Activated CD8-positive, alpha-beta memory T cell treated with anti-CD3 and anti-CD28 coated beads, Interleukin-2, amount 50 U/mL, for 48 hours (primary cell): ENCODE measurements at places on chromosomes 2 and 18.

- no peak for DNase-seq
These were observed at the start of gene MLPH for GRCh38 chr2:237486819-237487448. Gene MLPH (plus strand): TSS chr2:237487251. CDS start chr2:237493427, 6,176 bp downstream.

- DNase-seq, result no peak
These were observed 15.8 kb downstream of the CROCC2 start for GRCh38 chr2:240921995-240922244.

GRCh38 chr18:3603421-3604234 lies 153.7 kb downstream of the TGIF1 start:
- DNase-seq, result no peak

GRCh38 chr18:59263661-59264060 lies 9.6 kb downstream of the RAX start:
- DNase-seq, result no peak

DNA sequence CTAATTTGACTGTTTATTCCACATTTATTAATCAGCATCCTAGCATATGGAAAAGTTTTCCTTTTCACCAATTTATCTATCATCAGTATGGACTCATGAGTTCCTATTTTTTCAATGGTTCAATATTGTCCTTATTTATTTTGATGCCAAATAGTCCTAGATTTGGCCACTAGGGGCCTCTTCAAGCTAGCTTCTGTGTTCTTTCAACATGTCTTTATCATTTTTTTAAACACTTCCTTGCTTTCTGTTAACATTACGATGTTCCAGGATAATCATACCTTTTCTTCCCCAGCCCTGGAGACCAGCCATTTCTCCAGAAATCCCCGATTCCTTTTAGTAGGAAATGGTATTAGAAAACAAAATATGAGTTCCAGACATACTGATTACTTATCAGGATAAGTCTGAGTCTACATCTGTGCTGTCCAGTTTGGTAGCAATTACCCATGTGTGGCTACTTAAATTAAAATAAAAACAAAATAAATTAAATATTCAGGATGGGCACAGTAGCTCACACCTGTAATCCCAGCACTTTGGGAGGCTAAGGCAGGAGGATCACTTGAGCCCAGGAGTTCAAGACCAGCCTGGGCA lies 70.6 kb downstream of the RPE start:
- no peak for DNase-seq

GRCh38 chr2:144582651-144583380 lies 62.9 kb upstream of the ZEB2 start:
- DNase-seq, result no peak

DNA sequence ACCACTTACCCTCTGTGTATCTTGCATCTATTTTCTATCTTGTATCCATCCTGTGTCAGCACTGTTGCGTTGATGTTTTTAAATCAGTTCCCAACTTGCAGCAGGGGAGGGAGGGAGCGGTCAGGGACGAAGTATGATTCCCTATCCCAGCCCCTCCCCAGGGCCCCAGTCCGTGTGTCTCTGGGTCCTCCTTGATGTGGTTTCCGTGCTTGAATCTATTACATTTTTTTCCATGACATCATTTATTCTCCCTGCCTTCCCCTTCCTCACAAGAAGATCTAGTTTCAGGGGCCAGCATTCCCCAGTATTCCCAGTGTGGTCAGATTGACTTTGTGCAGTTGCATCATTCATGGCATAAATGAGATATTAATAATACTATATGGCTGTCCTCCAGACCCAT lies 479.3 kb downstream of the PTPRM start:
- DNase-seq, result no peak

DNA sequence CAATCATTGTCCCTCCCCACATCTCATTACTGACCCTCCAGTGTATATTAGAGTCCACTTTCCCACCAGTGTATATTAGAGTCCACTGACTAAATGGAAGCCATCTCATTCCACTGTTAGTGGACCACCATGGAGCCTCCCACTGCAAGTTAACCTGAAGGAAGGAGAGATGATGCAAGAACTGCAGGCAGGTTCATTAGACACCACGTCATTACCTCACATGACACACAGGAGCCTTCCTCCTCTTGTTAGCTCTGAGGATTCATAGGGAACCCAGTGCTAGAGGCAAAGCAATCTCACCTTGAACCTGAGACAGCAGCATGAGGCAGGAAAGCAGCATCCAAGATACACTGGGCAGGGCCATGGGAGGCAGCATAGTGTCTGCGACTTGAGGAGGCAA lies 523 bp downstream of the REG3A start:
- DNase-seq, result no peak

- DNase-seq, result no peak
These were observed 37.3 kb downstream of the USP14 start for GRCh38 chr18:195651-196050.

GRCh38 chr2:239928391-239929350 lies 96.5 kb downstream of the NDUFA10 start:
- peak; percentile 49 for DNase-seq

GRCh38 chr2:99970292-99970868 lies 172.0 kb downstream of the AFF3 start:
- no peak for DNase-seq

GRCh38 chr2:45287045-45287444 lies 277.8 kb upstream of the SIX2 start:
- no peak for DNase-seq

DNA sequence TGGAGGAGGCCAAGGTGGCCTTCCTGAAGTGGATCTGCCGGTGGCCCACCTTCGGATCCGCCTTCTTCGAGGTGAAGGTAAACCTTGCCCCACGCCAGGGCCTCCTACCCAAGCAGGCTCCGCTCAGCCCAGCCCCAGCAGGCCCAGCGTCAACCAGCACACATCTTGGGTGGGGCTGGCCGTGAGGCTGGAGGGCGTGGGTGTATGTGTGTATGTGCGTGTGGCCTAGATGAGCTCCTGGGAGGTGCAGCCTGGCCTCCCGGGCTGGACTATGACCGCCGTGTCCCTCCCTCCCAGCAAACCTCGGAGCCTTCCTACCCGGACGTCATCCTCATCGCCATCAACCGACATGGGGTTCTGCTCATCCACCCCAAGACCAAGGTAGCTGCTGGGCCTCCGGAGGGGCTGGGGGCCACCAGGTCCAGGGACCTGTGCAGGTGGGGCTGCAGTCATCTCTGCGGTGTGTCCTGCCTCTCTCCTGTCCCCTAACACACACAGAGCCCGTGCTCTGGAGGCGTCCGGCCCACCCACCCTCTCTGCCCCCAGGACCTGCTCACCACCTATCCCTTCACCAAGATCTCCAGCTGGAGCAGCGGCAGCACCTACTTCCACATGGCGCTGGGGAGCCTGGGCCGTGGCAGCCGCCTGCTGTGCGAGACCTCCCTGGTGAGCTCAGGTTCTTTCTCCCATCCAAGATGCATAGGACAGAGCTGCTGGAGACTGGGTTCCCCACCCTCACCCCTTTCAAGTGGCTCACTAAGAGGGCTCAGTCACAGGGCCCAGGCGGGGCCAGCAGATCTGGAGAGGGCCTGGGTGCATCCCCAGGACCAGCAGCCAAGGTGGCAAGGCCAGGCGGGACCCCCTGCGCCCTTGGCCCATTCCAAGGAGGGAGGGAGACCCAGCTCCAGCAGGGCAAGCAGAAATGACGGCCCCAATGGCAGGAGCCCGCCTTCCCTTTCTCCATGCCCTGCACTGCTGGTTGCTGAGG lies 9.4 kb upstream of the GPR17 start:
- DNase-seq, result no peak

- DNase-seq, result no peak
These were observed 289.4 kb upstream of the CXCR4 start for GRCh38 chr2:136407117-136407951.

DNA sequence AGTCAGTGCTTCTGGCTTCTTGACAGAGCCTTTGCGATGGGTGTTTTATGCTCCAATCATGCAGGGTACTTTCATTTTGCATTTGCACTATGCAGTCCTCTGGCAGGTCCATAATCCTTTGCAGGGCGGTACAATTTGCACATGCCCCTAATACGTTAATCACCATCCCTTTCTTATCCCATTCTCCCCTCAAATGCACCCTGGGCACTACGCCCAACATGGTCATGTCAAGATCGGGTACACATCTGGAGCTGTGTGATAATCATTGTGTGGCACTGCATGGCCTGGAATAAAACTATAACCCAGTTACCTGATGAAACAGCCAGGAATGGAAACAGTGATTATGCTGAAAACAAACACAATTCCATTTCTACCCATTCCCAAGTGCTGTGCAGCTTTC lies 27.7 kb downstream of the LOXHD1 start:
- DNase-seq, result no peak

DNA sequence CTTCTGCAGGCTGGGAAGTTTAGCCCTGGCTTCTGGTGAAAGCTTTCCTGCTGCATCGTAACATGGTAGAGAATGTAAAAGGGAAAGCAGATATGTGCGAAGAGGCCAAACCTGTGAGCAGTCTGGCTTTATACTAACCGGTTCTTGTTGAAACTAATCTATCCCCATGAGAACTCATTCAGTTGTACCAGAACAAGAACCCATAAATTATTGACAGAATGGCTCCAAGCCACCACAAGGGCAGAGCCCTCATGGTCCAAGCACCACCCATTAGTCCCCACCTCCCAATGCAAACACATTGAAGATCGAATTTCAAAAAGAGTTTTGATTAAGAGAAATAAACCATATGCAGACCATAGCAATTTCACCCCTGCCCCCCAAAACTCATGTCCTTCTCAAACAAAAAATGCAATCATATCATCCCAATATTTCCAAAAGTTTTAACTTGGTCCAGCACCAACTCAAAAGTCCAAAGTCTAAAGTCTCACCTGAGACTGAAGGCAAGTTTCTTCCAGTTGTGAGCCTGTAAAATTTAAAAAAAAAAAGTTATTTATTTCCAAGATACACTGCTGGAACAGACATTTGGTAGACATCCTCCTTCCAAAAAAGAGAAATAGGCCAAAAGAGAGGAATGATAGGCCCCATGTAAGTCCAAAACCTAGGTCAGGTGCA lies 318.9 kb downstream of the CNTNAP5 start:
- no peak for DNase-seq

GRCh38 chr2:156396126-156396525 lies 40.1 kb upstream of the GPD2 start:
- no peak for DNase-seq

GRCh38 chr2:172704072-172704936 lies 31.3 kb upstream of the RAPGEF4 start:
- no peak for DNase-seq

DNA sequence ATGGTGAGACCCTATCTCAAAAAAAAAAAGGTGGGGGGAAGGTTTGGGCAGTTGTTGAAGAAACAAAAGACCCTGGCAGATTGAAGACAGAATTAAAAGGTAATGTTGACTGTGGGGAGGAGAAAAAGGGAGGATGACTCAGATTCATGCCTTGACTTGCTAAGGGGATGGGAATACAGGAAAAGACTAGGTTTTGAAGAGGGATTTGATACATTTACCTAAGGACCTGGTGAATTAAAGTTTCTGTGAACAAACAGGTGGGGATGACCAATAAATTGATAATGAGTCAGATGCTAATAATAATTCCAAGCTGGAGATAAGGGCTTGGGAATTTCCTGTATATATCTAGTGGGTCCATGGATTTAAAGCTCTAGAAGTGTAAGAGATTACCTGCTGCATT lies 27.6 kb downstream of the TTR start:
- DNase-seq, result no peak

GRCh38 chr2:20450201-20450999 lies 3.5 kb downstream of the RHOB start:
- DNase-seq, result no peak

DNA sequence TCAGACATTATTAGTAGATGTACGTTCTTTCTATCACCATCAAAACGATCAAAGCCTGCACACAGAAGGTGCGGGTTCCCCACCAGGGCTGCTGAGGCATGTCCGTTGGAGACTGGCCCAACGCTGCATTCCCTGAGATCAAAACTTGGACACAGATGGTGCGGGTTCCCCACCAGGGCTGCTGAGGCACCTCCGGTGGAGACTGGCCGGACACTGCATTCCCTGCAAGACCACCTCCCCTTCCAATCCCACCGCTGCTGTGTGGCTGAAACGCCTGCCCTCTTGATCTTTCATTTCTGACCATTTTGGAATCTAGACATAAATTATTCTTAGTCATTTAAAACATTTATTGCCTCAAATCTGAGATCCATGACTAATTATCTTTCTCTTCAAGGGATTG lies 254.2 kb upstream of the SALL3 start:
- DNase-seq, result no peak

GRCh38 chr2:144718376-144718775 lies 198.5 kb upstream of the ZEB2 start:
- DNase-seq, result no peak

GRCh38 chr2:151860210-151860609 lies 32.0 kb upstream of the ARL5A start:
- DNase-seq, result no peak

GRCh38 chr18:70234667-70235459 lies 29.4 kb upstream of the RTTN start:
- no peak for DNase-seq

- no peak for DNase-seq
These were observed 50.6 kb downstream of the ALPK2 start for GRCh38 chr18:58578321-58578720.

DNA sequence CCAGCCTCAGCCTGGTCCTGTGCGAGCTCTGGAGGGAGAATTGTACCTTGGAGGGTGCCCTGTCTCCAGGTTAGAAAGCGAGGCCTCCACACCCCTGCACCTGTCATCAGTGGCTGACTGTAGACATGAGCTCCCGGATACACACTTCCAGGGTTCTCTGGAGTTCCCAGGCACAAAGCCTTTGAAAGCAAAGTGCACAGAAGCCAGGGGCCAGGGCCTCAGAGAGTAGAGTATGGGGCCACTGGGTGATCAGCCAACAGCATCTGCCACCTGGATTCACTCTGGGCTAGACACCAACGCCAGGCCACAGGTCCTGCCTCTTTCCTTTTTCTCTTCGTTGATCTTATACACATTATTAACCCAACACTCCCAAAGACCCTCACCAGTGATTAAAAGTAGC lies 239.4 kb upstream of the HDAC4 start:
- DNase-seq, result peak; percentile 43

DNA sequence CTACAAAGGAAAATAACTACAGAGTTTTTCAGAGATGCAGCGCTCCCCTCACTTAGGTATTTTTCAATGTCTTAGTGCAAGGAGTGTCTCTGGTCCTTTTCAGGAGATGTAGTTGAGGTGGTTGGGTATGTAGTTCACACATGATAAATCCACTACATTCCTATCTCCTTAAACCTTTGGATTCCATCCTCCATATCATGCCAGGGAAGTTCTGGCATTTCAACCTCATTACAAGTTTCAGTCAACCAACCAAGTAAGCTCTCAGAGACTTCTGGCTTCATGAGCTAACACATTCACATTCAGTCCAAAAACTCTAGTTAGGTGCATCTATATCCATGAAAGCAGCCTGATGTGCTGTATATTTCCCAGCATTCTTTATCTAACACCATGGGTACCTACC lies 47.3 kb downstream of the MAP3K20 start:
- DNase-seq, result no peak

DNA sequence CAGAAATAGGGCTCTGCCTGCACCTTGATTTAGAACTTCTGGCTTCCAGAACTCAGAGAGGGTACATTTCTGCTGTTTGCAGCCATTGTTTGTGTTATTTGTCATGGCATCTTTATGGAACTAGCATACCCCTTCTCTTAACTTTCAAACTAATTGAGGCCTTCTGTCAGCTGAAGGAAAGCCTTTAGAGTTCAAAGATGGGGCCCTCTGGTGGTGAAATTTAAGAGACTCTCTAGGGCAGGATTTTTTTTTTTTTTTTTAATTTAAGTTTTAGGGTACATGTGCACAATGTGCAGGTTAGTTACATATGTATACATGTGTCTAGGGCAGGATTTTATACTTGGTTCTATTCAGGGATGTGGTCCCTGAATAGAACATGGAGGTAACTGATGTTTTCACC lies 260.6 kb upstream of the LINC00305 start:
- DNase-seq, result no peak

GRCh38 chr2:144249035-144249637 lies 270.8 kb downstream of the ZEB2 start:
- DNase-seq, result no peak

GRCh38 chr18:42925036-42925435 lies 190.4 kb downstream of the RIT2 start:
- DNase-seq, result no peak
